ENCODE measurements at places on chromosomes 13 and 19.

DNA sequence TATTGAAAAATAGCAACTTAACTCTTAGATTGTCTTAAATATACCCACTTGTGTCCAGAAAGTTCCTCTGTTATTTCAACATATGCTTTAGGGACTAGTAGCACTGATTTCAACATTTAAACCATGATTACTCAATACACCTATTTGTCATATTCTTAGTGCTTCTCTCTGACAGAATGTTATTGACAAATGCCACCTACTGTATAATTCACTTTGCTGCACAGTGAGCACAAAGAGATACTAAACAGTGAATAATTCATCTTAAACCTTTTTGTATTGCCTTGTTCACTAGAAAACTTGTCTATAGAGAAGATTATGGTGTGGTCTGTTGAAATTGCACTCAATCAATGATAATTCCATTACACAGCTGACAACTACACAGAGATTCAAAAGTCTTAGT is 692.6 kb downstream of the PCDH17 start:
- no peak for DNase-seq

DNA sequence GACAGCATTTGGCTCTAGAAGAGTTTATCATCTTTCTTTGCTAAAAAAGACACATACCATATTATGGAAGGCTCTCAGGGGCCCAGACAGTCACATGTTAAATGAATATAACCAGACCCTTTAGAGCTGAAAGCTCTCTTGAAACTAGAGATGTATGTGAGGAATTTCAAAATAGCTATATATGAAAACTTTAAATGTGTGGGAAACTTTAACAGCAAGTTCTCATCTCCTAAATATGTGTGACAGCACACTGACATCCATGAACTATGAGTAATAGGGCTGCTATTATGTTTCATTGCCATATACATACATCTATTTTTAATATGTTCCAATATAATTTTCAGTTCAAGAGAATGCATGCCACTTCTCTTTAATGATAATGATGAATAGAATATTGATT is 509.5 kb downstream of the GPC6 start:
- DNase-seq = no peak

- no peak for DNase-seq
Observed at GRCh38 chr13:93789058-93789457, 562.5 kb downstream of the GPC6 start.

- no peak for DNase-seq
Observed at GRCh38 chr19:3668331-3669081, 31.8 kb downstream of the PIP5K1C start.

- no peak for DNase-seq
Observed at GRCh38 chr13:89650226-89650625, 1697.3 kb upstream of the MIR17HG start.

GRCh38 chr19:4504297-4504701 is 14.0 kb downstream of the PLIN4 start:
- DNase-seq = peak; percentile 19
